ENCODE measurements at places on chromosomes 1 and 21.

- peak; percentile 43 for DNase-seq
Observed at GRCh38 chr1:61202854-61203598, 120.7 kb downstream of the NFIA start.

GRCh38 chr1:59443310-59443709 lies 146.4 kb downstream of the FGGY start:
- peak; percentile 75 for DNase-seq

DNA sequence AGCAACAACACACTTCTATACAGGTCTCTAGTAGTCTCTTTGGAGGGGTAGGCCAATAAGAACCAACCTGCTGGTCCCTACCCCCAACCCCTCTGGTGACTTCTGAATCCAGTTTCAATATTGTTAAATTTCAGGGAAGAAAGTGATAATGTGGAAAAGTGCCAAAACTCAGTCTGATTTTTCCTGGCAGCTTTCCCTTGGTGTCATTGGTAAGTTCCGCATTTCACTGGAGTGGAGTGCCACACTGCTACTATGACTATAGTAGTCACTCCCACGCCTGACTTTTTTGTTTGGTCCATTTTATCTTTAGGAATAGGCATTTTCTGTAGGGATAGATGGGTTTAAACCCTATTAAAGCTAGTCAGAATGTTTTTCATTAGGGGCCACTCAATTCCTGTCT lies 5.7 kb upstream of the ARID1A start:
- DNase-seq = no peak

- peak; percentile 3 for DNase-seq
Observed at GRCh38 chr1:160637821-160638539, 8.9 kb downstream of the SLAMF1 start.

- DNase-seq = peak; percentile 58
Observed at GRCh38 chr1:54671985-54672608, 30.5 kb downstream of the MROH7 start.

DNA sequence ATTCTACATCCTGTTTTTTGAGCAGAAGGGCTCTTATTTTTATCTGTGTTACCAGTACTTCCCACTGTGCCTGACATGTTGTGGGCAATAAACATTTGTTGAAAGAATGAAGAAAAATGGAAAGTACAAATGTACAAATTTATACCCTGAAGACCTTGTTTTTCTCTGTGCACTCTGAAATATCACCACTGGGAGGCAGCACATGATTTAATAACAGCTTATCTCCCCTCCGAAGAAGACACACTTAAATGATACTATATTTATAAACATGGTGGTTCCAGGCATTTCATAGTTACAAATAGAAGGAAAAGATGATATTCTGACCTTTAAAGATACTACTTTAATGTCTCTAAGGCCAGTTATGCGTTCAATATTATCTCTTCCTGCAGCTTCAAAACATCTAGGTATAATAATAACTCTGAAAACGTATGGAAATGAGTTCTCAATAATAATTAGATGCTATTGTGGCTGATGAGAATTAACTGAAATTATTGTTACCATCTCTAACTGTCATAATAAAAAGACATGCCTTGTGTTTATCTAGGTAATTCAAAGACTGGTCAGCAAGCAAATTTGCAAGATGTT lies 12.8 kb downstream of the DYNLT5 start:
- peak; percentile 75 for DNase-seq

DNA sequence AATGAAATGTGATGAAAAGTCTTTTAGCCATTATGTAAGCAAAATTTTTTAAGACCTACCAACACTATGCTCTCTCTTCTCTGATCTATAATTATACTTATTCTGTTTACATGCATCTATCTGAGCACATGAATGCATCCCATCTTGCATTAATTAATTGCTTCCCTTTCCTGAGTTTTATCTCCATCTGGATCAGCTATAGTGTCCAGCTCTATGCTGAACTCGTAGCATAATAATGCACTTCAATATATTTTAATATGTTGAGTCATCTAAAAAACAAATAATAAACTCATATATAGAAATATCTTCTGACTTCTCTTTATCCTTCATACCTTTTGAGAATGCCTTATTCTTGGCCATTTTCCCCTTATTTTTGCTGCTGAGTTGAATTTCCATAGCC lies 1097.8 kb downstream of the TTLL7 start:
- DNase-seq = no peak

DNA sequence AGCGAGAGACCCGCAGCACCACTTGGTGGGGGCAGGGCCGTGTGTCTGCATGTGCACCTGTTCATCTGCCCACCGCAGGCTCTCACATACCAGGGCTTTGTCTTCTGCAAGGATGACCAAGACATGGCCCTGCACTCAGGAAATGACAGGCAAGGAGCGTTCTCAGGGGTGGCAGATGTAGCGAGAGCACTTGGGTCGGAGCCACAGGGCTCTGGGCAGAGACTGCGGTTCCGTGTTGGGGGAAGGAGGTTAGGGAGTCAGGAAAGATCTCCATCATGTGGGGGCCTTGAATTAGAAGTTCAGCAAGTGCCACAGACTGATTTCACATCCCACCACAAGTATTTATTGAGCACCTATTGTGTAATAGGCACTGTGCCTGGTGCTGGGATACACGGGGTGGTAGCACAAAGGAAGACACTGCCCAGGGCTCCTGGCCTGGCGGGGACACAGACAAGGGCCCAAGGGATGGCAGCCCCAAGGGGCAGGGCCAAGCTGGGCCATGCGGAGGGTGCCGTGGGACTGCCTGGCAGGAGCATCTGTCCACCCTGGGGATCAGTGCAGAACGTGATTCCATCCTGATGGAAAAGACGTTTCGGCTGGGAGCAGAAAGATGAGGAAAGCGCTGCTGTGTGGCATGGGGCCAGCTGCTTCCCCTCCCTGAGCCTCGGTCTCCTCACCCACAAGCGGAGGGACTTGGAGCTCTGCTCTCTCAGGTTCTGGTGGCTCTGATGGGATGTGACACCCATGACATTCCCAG lies 11.4 kb upstream of the SPSB1 start:
- DNase-seq = peak; percentile 45

DNA sequence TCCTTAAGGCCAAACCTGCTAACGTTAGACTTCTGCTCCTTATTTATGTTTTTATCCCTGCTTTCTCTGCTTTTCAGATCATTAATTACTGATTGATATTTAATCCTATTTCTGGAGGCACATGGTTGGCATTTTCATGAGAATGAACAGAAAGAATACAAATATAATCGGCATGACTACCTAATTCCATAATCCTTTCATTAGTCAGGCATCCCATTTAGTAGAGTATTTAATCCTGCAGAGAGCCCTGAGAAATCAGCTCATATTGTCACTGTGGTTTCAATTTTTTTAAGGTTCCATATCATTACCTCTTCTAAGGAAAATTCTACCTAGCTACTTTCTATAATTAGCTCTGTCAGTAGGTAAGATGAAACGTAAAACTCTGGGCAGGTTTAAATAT lies 238.8 kb downstream of the NCAM2 start:
- DNase-seq = no peak

DNA sequence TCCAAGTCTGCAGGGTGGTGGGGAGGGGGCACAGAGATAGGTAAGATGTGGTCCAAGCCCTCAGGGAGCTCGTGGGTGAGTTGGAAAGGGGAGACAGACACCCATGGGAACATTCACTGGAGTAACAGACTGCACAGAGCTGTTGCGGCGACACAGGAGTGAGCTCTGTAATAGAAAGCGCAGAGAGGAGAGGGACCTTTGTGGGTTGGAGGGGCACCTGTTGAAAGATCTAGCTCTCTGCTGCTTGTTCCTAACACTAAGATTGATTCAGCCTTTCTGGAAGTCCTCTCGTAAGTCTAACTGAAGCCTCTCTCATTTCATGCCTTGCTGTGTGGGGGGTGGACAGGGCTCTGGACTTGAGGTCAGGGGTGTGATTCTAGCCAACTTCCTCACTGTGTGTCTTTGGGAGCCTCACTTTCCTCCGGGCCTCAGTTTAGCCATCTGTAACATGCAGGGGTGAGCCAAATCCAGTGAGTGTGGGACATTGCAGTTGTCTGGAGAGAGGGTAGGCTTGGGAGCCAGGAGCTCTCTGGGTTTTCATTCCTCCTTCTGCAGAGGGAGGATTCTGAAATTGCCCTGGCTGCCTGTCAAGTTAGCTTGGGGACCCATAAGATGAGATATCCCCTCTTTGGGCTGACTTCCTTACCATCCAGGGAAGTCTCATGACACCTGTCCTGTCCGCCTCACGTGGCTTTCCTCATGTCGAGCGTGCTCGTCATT lies 2.0 kb upstream of the ACOT11 start:
- DNase-seq = no peak

DNA sequence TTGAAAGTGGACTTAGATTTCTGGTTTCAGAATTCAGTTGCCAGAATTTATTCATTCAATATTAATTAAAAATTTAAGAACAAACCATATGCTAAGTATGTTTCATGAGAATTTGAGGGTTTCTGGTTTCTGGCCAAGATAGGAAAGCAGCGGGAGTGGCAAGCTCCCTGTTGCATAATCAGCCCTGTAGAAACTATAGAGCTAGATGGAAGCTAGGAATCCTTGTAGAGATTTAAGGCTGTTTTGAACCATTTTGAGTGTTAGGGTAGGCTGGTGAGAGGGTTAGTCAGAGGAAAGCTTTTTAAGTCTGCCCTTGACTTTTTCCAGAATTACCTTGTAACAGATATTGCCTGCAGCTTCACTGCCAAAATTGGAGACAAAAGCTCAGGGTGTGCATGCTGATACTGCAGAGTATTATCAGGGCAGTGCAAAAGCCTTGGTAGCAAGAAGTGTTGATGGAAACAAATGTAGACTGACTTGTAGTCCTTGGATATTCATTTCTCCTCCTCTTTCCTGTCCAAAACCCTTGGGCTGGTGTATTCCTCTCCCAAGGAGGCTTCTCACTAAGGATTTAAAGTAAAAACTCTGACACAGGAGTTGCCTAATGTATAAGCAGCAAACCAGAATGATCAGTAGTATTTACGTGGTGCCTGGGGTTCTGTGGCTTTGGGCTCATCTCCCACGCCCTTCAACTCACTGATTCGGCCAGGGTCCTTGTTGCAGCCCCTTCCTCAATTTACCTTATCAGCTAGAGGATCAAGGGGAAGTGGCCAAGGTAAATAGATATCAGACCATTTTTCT lies 12.6 kb upstream of the GIPC2 start:
- DNase-seq = peak; percentile 36

DNA sequence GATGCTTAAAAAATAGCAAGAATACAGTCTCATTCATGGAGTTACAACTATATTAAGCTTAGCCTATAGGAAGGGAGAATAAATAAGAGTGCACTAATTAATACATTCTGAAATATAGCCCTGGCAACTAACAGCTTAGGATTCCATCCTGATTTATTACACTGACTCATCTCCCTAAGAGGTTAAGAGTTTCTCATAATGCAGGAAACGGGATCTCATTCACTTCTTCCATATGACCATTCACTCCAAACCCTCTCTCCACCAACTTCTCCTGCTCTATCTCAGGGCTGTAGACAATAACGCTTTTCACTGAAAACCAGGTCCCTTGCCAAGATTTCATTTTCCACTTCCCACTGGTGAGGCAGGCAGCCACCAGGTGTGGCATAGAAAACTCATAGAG lies 168.5 kb upstream of the PLD5 start:
- DNase-seq = no peak

GRCh38 chr1:192475329-192475728 lies 100.2 kb upstream of the RGS1 start:
- DNase-seq = no peak

- no peak for DNase-seq
Observed at GRCh38 chr1:205595861-205596260, 36.0 kb downstream of the ELK4 start.

- peak; percentile 70 for DNase-seq
Observed at GRCh38 chr21:25735646-25736597, 1.1 kb downstream of the GABPA start.

DNA sequence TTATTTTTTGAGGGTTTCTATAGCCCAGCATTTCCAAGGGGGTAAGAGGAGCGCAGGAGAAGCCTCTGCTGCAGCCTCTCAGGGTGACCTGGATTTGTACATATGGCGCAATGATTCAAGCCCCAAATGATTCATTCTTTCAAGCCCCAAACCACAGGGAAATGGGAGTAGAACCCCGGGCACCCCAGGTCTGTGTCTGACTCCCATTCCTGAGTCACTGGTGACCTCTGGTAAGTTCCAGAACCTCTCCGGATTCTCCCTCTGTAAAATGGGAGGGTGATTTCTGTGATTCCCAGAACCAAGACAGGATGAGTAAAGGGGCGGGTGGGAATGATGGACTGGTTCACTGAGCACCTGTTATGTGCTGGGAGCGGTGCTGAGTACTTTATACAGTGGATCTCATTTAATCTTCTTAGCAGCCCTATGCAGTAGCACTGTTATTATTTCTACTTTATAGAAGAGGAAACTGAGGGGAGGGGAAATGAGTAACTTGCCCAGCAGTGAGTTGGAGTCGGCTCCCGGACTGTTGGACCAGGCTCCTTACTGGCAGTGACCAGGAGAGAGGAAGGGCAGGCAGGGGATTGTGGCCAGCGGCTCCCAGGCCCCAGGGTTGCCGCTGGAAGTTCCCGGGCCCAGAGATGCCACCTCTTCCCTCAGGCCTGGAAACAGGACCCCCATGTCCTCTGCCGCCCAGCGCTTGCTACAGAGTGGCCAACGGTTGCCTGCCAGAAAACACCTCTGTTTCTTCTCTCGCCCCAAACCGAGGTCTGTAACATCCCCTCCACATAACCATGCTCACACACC lies 20.3 kb upstream of the SLC26A9 start:
- DNase-seq = peak; percentile 55

GRCh38 chr1:2300851-2301606 lies 72.9 kb downstream of the SKI start:
- peak; percentile 57 for DNase-seq

GRCh38 chr1:246435421-246436041 lies 71.5 kb downstream of the SMYD3 start:
- peak; percentile 51 for DNase-seq

- DNase-seq = no peak
Observed at GRCh38 chr1:1543706-1544099, 3.3 kb upstream of the TMEM240 start.

GRCh38 chr1:40185951-40186864 lies 25.0 kb downstream of the RLF start:
- no peak for DNase-seq

DNA sequence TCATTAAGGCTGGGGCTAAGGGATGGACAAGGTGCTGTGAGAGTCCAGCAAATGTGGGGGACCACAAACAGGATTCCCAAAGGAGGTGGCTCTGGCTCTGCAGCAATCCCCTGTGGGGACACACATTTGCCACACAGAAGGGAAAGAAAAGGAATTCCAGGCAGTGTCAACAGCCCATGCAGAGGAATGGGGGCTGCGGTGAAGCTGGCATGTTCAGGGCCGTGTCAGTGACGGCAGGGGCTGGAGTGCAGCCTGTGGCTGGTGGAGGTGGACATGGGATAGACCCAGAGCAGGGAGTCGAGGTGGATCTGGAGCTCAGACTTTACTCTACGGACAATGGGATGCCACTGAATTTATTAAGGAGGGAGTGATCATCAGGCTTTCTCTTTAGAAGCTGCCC lies 183.2 kb downstream of the TRABD2B start:
- no peak for DNase-seq

DNA sequence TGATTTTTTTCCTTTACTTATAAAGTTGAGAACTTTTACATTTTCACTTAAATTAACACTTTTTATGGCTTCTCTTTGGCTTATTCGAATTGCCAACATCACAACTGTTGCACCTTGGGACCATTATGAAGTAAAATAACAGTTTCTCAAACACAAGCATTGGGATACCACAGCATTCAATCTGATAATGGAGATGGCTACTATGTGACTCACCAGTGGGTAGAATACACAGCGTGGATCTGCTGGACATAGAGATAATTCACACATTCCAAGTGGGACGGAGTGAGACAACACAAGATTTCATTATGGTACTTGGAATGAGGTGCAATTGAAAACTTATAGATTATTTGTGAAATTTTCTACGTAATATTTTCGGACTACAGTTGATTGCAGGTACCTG lies 68.0 kb downstream of the ADAMTS1 start:
- no peak for DNase-seq

- peak; percentile 72 for DNase-seq
Observed at GRCh38 chr1:244672946-244673682, 20.2 kb downstream of the DESI2 start.

Measured in fibroblast of the aortic adventitia (primary cell).